ENCODE measurements at places on chromosomes 3 and 15. TPM values are rescaled to one million over a fixed set of nuclear protein-coding genes. Genes with fewer than 3 reads are reported as not detected.

DNA sequence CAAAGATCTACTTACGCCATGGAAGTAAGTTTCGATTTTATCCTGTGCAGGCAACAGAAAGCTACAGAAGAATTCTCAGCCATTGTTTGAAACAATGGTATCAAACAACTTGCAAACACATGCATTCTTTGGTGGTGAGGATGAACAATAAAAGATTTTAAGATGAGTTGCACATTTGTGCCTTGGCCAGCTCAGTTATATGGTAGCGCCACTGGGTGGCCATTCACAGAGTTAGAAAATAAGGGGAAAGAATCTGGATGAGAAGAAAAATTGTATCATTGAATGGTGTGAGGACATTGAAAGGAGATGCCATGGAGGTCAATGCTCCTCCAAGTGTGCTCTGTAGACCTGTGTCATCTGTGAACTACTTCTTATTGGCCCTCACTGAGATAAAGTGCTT is 11.6 kb downstream of the CADPS start:
- no peak for DNase-seq

GRCh38 chr3:144358191-144358590 is 386.6 kb downstream of the DIPK2A start:
- DNase-seq: no peak

The FGF12 gene
- total RNA-seq: 4.5 TPM

DNA sequence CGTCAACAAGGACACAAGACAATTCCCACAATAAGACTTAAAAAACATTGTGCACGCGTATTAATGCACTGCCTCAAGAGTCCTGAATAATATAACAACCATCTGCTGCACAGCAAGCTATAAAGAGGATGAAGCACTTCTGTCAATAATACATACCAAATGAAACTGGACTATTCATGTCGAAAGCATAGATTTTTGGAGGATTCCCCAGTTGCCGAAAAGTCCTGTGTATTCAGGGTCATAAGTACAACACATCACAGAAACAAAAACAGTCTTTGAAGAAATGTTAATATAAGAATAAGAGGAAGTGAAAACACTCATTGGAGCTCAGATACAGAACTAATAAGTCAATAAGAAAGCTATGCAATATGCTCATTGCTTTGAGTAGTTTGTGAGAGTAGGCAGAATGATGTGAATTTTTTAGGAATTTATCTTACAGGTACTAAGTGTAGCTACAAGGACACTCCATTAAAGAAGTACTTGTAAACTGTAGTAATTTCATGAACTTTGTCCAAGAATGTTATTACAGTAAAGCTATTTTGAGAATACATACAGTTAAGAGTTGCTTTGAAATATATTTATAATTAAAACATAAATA is 31.6 kb downstream of the CBLB start:
- no peak for DNase-seq

The DNAJB11 gene
- total RNA-seq: 38.9 TPM

The IDH2 gene
- total RNA-seq: 85.0 TPM

The MUSTN1 gene
- total RNA-seq: 2.9 TPM

The FAM81A gene
- total RNA-seq: 2.0 TPM

- DNase-seq: no peak
Observed at GRCh38 chr15:53569751-53570480, 189.5 kb downstream of the WDR72 start.

DNA sequence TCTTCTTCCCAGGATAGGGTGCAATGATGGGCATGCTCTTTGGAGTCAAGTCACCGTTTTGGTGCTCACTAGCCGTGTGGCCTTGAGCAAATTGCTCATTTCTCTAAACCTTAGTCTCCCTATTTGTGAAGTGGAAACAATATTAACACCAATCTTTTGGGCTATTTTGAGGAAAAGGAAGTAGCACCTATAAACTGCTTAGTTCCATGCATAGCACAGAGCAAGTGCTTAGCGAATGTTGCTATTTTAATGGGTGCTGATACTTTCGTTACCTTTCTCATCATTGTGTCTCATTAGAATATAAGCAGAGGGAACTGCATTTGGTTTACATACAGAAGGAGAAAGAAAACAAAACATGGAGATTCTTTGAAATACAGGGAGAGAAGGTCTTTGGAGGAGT is 66.1 kb downstream of the BOC start:
- no peak for DNase-seq

- no peak for DNase-seq
Observed at GRCh38 chr3:112847692-112848091, 1.0 kb upstream of the CD200R1L start.

The DVL3 gene
- total RNA-seq: 25.2 TPM

The COL6A5 gene
- total RNA-seq: 6.1 TPM

GRCh38 chr3:188589071-188589470 is 435.1 kb downstream of the LPP start:
- no peak for DNase-seq

The GHSR gene
- total RNA-seq: not detected

DNA sequence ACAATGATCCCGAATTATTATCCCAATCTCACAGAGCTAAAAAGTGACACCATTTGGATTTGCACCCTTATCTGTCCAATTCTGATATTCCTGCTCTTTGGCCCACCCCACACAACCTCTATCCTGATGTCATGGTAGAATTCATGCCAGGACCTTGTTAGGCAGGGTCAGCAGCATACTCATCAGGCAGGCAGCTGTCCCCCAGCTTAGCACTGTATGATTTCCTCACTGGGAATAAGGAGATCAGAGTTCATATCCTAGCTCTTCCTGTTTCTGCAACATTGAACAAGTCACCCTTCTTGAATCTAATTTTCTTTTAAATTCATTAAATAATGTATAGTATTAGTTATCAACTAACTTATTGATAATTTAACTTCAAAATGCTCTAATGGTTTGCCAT is 12.0 kb upstream of the C3orf80 start:
- no peak for DNase-seq

Measured in urinary bladder (tissue), 4 donors.